ENCODE measurements at places on chromosomes 13 and 19.

GRCh38 chr13:113105921-113106452 lies 396 bp downstream of the F7 start:
- no peak overlapping the region for H3K4me3 ChIP-seq
- no peak for DNase-seq
- H3K4me1 ChIP-seq, result peaks cover 14% of the 10 kb centered on the region
- no peak overlapping the region for H3K27ac ChIP-seq

DNA sequence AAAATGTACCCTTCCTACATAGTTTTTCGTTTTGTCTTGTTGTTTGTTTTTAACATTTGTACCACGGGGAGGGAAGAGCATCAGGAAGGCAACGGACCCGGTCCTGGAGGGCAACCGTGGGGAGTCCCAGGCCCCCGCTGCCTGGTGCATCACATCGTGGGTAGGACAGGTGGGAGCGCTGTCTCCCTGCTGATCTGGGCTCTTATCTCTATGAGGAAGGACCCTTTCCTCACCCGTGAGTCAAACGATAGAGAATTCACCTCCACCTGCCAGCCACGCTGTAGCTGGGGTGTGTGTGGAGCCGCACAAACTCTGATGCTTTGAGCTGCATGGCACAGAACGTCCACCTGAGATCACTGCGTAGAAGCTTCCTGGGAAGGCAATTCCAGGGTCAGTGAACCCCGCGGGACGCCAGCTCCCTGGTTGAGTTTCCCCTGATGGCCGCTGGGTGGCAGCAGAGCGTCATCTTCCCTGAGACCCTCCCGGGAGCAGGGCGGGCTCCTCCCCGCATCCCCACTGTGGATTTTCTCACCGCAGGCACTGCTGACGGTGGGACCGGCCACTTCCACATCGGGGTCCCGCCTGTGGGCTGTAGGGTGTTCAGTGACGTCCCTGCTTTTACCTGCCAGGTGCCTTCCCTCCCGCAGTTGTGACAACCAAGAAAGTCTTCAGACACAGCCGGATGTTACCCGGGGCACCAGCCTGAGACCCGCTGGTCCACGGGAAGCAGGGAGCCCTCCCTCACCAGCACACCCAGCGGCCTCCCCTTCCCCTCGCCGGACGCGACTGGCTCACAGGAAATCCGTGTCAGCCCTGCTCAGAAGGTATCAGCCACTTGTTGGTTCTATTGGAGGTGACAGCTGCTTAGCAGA lies 54.7 kb downstream of the ZNF787 start:
- H3K4me1 ChIP-seq, result peaks cover 10% of the 10 kb centered on the region
- H3K27me3 ChIP-seq, result peaks cover 21% of the 10 kb centered on the region
- H3K4me3 ChIP-seq, result peak overlapping the region; percentile 38
- no peak overlapping the region for H3K27ac ChIP-seq
- H3K36me3 ChIP-seq, result no peaks in the 10 kb centered on the region
- peak; percentile 45 for DNase-seq

- DNase-seq, result no peak
- H3K4me1 ChIP-seq, result no peaks in the 10 kb centered on the region
- H3K27ac ChIP-seq, result no peak overlapping the region
- H3K27me3 ChIP-seq, result no peaks in the 10 kb centered on the region
Measured at GRCh38 chr13:99580500-99581268, 79.4 kb downstream of the TM9SF2 start.

GRCh38 chr13:53068585-53069520 lies 40.2 kb downstream of the OLFM4 start:
- no peak for DNase-seq
- no peaks in the 10 kb centered on the region for H3K27me3 ChIP-seq
- no peak overlapping the region for H3K27ac ChIP-seq
- no peaks in the 10 kb centered on the region for H3K4me1 ChIP-seq

- H3K27me3 ChIP-seq, result no peaks in the 10 kb centered on the region
- no peak for DNase-seq
- H3K4me1 ChIP-seq, result peaks cover 20% of the 10 kb centered on the region
- peak overlapping the region; percentile 86 for H3K4me3 ChIP-seq
Measured at GRCh38 chr19:12932392-12933286, 872 bp downstream of the FARSA start.

DNA sequence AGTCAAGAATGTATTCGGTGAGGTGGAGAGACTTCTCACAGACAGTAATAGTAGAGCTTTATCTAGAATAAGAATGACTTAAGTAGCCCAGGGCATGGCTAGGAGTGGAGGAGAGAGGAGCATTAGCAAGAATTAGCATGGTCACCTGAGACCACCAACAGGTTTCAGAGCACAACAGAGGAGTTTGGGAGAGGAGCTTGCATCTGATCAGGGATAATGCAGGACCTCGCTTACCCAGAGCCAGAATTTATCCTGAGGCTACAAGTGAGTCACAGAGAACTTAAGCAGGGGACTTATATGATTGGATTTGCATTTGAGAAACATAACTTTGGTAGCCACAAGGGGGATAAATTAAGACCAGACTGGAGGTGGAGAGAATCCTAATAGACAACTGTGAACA lies 102.1 kb upstream of the FNDC3A start:
- DNase-seq, result no peak
- H3K4me3 ChIP-seq, result no peak overlapping the region
- H3K27me3 ChIP-seq, result no peaks in the 10 kb centered on the region

DNA sequence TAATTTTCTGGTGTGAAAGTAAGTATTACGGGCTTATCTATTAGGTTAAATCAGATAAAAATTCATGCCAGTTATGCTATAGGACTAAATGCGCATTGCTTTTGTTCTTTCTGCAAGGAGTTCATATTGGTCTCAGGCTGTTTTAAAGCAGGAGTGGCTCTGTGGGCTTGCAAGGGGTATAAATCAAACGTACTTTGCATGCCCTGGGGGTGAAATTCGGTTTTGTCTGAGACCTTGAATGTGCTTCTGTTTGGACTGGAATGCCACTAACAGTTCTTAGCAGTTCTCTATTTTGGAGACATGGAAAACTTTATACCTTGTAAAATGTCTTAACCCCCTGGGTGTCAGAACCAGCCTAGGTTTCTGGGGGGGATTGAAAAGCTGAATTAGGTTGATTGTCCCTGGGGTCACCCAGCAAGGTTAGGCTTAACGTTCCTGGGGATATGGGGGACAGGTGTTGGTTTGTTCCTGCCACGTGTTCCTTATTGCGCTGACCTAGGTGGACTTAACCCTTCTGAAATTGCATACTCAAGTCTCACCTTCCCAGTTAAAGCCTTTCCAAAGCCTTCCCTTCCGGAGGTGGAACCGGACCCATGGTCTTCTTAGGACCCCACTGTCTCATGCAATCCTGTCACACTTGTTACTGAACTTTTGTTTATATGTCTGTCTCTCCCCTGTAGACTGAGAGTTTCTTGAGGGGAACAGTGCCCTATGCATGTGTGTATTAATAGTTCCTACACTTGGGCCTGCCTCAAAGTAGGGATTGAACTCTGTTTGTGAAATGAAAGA lies 182.2 kb downstream of the LMO7 start:
- H3K27me3 ChIP-seq, result no peaks in the 10 kb centered on the region
- no peak overlapping the region for H3K27ac ChIP-seq
- no peak for DNase-seq
- no peak overlapping the region for H3K4me3 ChIP-seq
- no peaks in the 10 kb centered on the region for H3K36me3 ChIP-seq
- H3K4me1 ChIP-seq, result no peaks in the 10 kb centered on the region

Data from T-cell (primary cell).